Cardiac fibroblast (primary cell): ENCODE measurements at places on chromosomes 5 and 9.

DNA sequence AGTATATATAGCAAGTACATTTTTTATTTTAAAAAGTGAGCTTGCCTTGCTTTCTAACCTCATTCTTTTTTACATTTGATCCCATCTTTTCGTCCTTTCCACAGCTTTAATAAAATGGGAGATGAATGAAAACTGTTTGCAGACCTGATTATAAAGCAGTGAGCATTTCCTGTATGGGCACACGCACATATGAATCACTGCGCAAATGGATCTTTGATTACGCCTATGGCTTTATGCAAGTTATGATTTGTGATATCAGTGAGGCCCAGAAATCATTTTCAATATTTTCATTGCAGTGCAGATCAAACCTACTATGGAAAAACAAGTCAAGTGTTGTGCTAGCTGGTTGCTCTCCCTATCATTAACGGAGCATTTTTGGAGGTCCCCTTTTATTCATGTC, 1073.0 kb downstream of the MAT2B start:
- no peak for DNase-seq

DNA sequence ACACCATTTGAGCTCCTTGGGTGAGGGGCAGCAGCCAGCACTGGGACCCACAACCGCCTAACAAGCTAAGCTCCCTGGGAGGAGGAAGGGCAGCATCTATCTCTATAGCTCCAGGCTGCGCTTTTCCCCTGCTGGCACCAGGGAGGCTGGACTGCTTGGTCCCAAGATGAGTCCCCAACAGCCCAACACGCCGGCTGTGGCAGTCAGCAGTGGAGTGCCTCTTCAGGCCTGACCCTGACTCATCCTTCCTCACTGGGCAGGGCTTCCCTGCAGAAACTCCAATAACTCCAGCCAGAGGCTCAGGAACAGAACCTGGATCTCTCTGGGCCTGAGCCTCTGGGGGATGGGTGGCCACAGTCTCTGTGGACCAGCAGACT, 113.7 kb upstream of the ADAMTS16 start:
- no peak for DNase-seq

DNA sequence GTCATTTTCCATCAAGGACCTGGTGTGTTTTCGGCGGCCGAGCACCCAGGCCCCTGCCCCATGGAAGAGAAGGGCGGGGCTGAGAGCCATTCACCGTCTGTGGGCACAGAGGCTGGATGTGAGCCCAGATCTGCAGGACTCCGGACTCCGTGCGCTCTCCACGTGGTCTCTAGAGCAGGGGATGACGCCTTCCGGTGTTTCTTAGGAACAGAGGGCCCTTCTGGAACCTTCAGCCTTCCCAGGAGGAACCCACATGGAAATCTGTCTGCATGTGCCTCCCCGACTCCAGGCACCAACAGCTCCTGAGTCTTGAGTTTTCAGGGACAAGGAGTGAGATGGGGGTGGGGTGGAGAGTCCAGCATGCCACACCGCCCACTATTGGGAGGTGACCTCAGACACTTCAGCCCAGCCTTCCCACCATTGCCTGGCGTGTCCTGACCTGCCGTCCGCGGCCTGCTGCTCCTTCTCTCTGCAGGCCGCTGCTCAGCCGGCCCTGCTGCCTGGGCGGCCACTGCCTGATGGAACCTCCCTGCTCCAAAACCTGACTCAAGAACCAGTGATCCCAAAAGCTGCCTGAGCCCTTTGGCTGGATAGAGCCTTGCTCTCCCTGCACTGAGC, 2.4 kb upstream of the RXRA start:
- DNase-seq, result peak; percentile 35

- no peak for DNase-seq
These were observed 678 bp upstream of the KIF12 start for GRCh38 chr9:114099669-114100270.

- DNase-seq, result no peak
These were observed 309.9 kb downstream of the ZSWIM6 start for GRCh38 chr5:61641748-61642565.

GRCh38 chr5:143154510-143155370, 248.7 kb downstream of the NR3C1 start:
- no peak for DNase-seq

- DNase-seq, result no peak
These were observed 325.2 kb downstream of the NR2F1-AS1 start for GRCh38 chr5:93255796-93256195.

GRCh38 chr9:127330501-127330900, 65.9 kb downstream of the GARNL3 start:
- DNase-seq, result no peak

- DNase-seq, result no peak
These were observed 45.0 kb upstream of the CDKN2B start for GRCh38 chr9:22054076-22054475.

- peak; percentile 61 for DNase-seq
These were observed 27.7 kb upstream of the SSBP2 start for GRCh38 chr5:81778642-81779041.

GRCh38 chr9:35962126-35962906, 4.4 kb upstream of the OR2S2 start:
- DNase-seq, result peak; percentile 80

- DNase-seq, result peak; percentile 84
These were observed 70.8 kb downstream of the ACTL7B start for GRCh38 chr9:108784998-108785397.

DNA sequence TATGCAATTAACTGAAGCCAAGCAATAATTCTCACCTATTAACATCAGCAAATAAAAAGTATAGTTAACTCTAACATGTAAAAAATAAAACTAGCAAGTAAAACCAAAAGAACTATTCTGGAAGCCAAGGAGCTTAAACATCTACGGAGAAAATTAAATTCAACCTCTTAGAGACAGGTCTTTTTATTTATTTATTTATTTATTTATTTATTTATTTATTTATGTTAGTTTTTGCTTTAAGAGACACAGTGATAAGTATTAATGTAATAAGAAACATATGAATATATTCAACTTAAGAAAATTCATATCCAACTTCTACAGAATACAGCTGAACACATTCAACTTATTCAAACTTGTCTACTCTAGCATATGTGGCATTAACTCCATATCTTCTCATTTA, 472.1 kb upstream of the IZUMO3 start:
- no peak for DNase-seq

DNA sequence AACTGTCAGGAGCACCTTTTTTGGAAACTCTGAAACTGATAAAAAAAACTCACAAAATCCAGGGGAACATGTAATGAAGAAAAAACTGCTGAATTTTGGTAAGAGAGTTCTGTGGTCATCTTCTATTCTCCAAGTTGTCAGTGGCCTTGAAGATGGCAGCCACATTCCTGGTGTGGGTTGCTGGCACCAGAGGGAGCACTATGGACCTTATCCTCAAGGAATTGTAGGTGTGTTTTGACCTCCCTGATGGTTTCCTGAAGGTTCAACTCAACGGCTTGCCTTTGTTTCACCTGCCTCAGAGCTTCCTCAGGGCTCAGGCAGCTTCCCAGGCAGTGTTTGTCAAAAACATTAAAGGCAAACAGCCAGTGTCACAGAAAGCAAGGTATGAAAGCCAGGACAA, 2.2 kb upstream of the SLC38A9 start:
- no peak for DNase-seq

GRCh38 chr9:21121079-21121478, 20.6 kb downstream of the IFNW1 start:
- DNase-seq, result no peak
